Activated CD4-positive, alpha-beta T cell treated with anti-CD3 and anti-CD28 coated beads for 36 hours (primary cell): ENCODE measurements at places on chromosomes 5 and 9.

GRCh38 chr9:91415290-91415689, 8.3 kb downstream of the NFIL3 start:
- peak; percentile 49 for DNase-seq

DNA sequence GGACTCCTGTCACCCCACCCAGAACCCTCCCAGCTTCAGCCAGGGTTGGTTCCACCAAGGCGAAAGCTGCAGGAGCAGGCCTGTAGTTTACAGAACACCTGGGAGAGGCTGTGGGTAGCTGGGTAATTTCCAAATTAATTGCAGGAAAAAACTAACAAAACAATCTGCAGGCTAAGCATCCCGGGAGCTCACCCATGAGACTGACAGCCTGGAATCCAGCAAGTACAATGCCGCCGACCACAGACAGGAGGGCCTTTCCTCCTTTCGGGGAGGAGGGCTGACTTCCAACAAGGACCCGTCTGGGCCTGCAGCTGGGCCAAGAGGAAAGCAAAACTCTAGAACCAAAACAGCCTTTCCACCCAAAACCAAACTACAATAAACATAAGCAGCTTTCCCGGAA, 10.3 kb downstream of the FOXE1 start:
- DNase-seq: no peak

GRCh38 chr5:159319363-159319762, 10.9 kb downstream of the IL12B start:
- DNase-seq: no peak

DNA sequence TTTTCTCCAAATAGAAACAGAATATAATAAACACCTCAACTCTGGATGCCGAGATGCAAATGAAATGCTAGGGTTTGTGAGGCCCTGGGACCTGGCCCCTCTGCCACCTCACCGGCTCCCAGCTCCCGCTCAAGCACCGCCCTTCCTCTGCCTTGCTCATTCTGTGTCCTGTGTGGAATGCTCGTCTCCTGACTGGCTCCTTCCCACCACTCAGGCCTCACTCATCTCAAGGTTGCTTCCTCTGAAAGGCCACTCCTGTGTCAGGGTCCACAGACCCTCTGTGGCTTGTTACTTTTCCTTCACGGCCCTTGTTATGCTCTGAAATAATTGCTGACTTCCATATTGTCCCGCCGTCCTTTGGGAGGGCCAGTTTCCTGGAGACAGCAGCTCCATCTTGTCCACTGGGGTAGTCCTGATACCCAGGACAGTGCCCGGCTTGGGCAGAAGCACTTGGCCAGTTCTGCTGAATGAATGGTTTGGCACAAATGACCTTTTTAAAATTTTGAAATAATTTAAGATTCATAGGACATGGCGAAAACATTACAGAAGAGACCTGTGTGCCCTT, 15.4 kb downstream of the RNF44 start:
- no peak for DNase-seq

GRCh38 chr9:88179062-88179521, 40.8 kb upstream of the SPATA31C2 start:
- peak; percentile 20 for DNase-seq

- DNase-seq: no peak
Observed at GRCh38 chr5:54390015-54390414, 65.5 kb upstream of the HSPB3 start.

- no peak for DNase-seq
Observed at GRCh38 chr5:10655972-10656830, 92.3 kb downstream of the ANKRD33B start.

DNA sequence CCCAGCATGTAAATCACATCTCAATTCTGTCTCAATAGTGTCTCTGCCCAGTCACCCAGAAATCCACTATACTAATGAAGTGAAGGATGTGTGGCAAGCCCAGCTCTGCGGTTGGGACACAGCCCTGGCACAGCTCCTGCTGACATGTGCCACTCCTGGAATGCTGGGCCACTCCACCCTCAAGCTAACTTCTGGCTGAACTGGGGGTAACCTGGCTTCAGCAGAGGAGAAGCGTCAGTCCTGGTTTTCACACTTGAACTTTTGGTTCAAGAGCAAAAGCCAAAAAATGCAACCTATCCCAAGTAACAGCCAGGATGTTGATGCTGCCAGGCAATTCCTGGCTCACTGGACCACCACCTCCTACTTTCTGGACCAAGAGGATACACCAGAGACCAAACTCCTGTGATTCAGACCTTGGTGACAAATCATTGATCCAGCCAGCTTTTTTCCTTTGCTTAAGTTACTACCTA, 86.4 kb downstream of the ARRDC3 start:
- no peak for DNase-seq

- DNase-seq: no peak
Observed at GRCh38 chr9:115799734-115800133, 353.9 kb upstream of the PAPPA start.

- DNase-seq: no peak
Observed at GRCh38 chr5:77418601-77419581, 73.2 kb downstream of the WDR41 start.

GRCh38 chr9:85243977-85244376, 497.8 kb downstream of the AGTPBP1 start:
- DNase-seq: no peak

DNA sequence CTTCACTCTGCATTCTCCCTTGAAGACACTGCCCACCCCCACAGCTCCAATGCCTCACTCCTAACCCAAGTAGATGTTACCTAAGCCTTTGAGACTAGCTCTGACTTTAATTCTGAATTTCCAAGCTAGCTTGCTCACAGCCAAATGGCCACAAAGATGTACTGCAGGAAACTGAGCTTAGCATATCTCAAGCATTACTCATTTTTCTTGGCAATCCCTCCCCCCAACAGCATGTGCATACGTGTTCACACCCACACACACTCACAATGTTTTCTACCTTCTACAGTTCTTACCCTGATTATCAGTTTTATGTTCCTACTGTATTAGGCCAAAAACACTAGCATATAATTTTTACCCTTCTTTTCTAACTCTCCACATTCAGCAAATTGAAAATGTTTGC, 13.7 kb upstream of the GRIA1 start:
- no peak for DNase-seq

GRCh38 chr9:110334871-110335270, 2.8 kb downstream of the TXNDC8 start:
- no peak for DNase-seq

GRCh38 chr5:156920042-156920860, 42.8 kb downstream of the TIMD4 start:
- peak; percentile 84 for DNase-seq

DNA sequence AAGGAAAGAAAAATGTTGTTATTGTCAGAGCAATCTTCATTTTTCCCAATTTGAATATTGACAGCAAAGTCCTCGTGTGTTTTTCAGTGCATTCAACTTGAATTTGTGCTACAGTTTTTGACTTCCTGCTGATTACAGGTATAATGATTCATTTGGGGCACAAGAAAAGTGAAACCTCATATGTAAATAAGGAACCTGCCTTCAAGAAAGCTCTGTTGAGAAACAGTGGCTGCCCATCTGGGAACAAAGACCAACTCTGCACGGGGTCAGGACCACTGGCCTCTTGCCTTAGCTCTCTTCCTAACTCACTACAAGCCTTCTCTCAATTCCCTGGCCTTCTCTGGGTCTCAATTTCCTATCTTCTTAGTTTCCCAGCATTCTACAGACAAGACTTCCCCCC, 21.0 kb downstream of the TIMD4 start:
- no peak for DNase-seq

DNA sequence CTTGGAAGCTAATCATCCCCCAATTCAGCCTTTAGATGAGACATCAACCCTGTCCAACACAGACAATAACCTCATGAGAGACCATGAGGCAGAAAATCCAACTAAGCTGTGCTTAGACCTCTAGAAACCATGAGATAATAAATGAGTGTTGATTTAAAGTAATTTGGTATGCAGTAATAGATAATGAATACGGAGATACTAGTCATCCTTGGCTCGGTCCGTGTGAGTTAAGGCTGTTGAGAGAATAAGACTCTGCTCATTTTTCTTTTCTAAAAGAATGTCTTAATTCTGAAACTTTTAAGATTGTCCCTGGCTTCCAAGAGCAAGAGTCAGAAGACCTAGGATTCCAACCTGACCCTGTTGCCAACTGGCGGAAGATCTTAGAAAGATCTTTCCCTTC, 6.1 kb downstream of the TNC start:
- no peak for DNase-seq

- peak; percentile 19 for DNase-seq
Observed at GRCh38 chr9:133059623-133060022, 2.2 kb upstream of the CEL start.

- DNase-seq: no peak
Observed at GRCh38 chr9:13479096-13479495, 199.6 kb upstream of the MPDZ start.

GRCh38 chr9:73423891-73424290, 272.2 kb downstream of the ANXA1 start:
- no peak for DNase-seq

GRCh38 chr9:133852431-133852830, 114.3 kb upstream of the SARDH start:
- DNase-seq: no peak

- DNase-seq: no peak
Observed at GRCh38 chr5:1919209-1919566, 36.5 kb upstream of the IRX4 start.

- no peak for DNase-seq
Observed at GRCh38 chr9:16236882-16237281, 633.6 kb downstream of the BNC2 start.

GRCh38 chr5:37966291-37966690, 126.5 kb upstream of the GDNF start:
- no peak for DNase-seq
